Regular cardiac myocyte (primary cell): ENCODE measurements at places on chromosomes 4 and X. TPM values are rescaled to one million over a fixed set of nuclear protein-coding genes. Genes with fewer than 3 reads are reported as not detected.

The PRDM5 gene
- total RNA-seq, result 10.4 and 15.2 TPM in 2 replicates

The DGKQ gene
- 14.1 and 16.7 TPM in 2 replicates for total RNA-seq

The GABRQ gene
- total RNA-seq, result under 0.01 TPM in 1 of 2 replicates, not detected in the other

The SNX12 gene
- total RNA-seq, result 62.0 and 62.9 TPM in 2 replicates

The P2RY10 gene
- not detected in 2 replicates for total RNA-seq

The FGFR3 gene
- total RNA-seq, result 0.56 and 1.7 TPM in 2 replicates

The NFXL1 gene
- total RNA-seq, result 6.5 and 10.5 TPM in 2 replicates

The PPEF1 gene
- total RNA-seq, result not detected in 2 replicates

The RTL9 gene
- under 0.01 TPM in 2 replicates for total RNA-seq

The CNGA1 gene
- 0.38 and 0.56 TPM in 2 replicates for total RNA-seq

The IQSEC2 gene
- 4.0 and 4.2 TPM in 2 replicates for total RNA-seq
